ENCODE measurements at places on chromosomes 7 and 10. TPM values are rescaled to one million over a fixed set of nuclear protein-coding genes. Genes with fewer than 3 reads are reported as not detected.
A peak's percentile ranks its signal among the peaks of the same experiment; 100 is the strongest.

GRCh38 chr7:13188236-13188805 lies 500.9 kb downstream of the ARL4A start:
- no peak overlapping the region for H3K4me3 ChIP-seq
- no peaks in the 10 kb centered on the region for H3K36me3 ChIP-seq
- H3K27ac ChIP-seq: no peak overlapping the region
- H3K4me1 ChIP-seq: no peaks in the 10 kb centered on the region

GRCh38 chr10:25938405-25938804 lies 4.4 kb downstream of the MYO3A start:
- no peaks in the 10 kb centered on the region for H3K27me3 ChIP-seq
- H3K4me3 ChIP-seq: no peak overlapping the region
- no peaks in the 10 kb centered on the region for H3K36me3 ChIP-seq
- no peak overlapping the region for H3K27ac ChIP-seq
- no peak for DNase-seq

DNA sequence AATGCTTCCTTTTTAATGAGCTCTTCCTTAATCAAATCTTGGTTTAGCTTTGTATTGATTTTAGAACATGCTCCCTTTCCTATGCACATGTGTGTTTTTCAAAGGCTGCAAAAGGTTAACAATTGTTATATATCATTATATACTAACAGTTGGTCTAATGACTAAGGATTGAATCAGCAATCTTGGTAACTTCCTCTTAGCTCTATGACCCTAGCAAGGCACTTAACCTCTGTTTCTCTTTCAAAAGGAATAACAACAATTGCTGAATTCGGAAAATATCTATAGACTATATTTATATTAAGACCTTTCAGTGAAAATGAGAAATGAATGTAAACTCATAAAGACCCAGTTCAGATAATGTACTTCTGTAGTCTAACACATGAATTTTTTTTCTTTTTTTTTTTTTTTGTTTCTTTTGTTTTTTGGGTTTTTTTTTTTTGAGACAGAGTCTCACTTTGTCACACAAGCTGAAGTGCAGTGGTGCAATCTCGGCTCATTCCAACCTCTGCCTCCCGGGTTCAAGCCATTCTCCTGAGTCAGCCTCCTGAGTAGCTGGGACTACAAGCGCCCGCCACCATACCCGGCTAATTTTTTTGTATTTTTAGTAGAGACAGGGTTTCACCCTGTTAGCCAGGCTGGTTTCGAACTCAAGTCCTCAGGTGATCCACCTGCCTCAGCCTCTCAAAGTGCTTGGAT lies 48.8 kb downstream of the HOXA1 start:
- H3K27ac ChIP-seq: peak overlapping the region; percentile 58
- peak; percentile 76 for DNase-seq
- no peaks in the 10 kb centered on the region for H3K27me3 ChIP-seq

DNA sequence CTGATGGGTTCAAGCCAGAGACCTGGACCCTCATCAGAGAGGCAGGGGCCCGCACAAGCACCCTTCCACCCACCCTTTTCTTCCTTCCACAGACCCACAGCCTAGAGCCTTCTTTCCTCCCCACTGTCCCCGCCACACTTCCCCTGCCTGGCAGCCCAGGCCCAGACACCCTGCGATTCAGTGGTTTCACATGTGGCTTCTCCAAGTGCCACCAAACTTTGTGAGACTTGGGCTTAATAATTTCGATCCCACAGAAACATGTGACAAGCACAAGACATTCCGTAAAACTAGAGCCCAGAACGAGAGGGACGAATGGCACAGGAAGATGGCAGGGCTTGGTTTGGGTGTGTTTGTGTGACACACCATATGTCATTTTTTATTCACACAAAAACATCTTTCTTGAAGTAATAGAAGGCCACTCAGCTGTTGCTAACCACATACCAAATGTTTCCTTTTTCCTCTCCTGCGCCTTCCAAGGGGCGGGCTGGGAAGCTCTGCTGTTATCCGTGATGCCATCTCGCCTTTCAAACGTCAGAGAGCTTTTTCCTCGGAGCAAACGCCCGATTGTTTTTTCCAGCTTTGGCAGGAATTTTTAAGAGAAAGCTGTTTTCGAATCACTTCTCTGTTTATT lies 162.9 kb downstream of the GRK5 start:
- peak; percentile 92 for DNase-seq
- peak overlapping the region; percentile 98 for H3K27ac ChIP-seq
- peak overlapping the region; percentile 68 for H3K4me3 ChIP-seq
- peaks cover 43% of the 10 kb centered on the region for H3K4me1 ChIP-seq
- no peaks in the 10 kb centered on the region for H3K27me3 ChIP-seq

DNA sequence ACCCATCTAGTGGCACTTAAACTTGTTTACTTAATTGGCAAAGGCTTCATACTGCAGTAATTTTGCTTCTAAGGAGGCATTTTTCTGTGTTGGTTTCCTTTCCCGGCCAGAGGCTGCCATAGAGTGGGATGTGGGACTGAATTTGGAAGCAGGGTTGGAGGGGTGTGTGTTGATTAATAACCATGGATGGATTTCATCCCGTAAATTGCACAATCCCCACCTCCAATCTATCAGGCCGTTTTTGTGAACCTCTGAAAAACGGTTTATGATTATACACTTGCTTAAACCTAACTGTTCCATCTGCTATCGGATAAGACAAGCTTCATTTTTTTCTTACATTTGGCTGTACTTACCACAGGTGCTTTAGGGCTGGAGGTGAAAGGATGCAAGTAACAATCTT lies 1.3 kb downstream of the TMEM60 start:
- H3K27me3 ChIP-seq: no peaks in the 10 kb centered on the region
- no peaks in the 10 kb centered on the region for H3K36me3 ChIP-seq
- no peak overlapping the region for H3K27ac ChIP-seq
- peak overlapping the region; percentile 94 for H3K4me3 ChIP-seq
- peaks cover 20% of the 10 kb centered on the region for H3K4me1 ChIP-seq
- DNase-seq: no peak

- no peaks in the 10 kb centered on the region for H3K27me3 ChIP-seq
- no peaks in the 10 kb centered on the region for H3K4me1 ChIP-seq
- no peak overlapping the region for H3K4me3 ChIP-seq
- no peak overlapping the region for H3K27ac ChIP-seq
Observed at GRCh38 chr7:111657018-111657417, 94.7 kb upstream of the IMMP2L start.

Gene SUFU
- polyA plus RNA-seq: 10.1 TPM

Gene CRYGN
- not detected for polyA plus RNA-seq

Gene UNCX
- polyA plus RNA-seq: not detected

Gene UTF1
- polyA plus RNA-seq: not detected

Gene CNPY1
- polyA plus RNA-seq: not detected
